Stimulated activated CD8-positive, alpha-beta memory T cell treated with anti-CD3 and anti-CD28 coated beads, Interleukin-15, amount 100 ng/mL, for 48 hours (primary cell): ENCODE measurements at places on chromosomes 16 and 17.
A peak's percentile ranks its signal among the peaks of the same experiment; 100 is the strongest.

- DNase-seq, result no peak
Observed at GRCh38 chr17:46986366-46986765, 7.3 kb upstream of the RPRML start.

DNA sequence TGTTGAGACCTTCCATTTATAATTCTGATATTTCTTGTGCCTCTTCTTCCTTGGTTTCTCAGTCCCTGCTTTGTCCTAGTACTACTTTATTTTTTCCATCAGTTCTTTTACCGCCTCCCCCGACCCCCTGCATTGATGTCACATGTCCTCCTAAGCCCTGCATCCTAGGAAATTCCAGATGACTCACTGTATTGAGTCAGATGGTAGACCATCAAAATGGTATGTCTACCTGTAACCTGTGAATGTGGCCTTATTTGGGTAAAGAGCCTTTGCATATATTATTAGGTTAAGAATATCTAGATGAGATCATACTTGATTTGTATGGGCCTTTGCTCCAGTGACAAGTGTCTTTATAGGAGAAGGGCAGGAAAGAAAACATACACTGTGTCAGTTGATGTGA, 515.3 kb upstream of the CA10 start:
- no peak for DNase-seq

DNA sequence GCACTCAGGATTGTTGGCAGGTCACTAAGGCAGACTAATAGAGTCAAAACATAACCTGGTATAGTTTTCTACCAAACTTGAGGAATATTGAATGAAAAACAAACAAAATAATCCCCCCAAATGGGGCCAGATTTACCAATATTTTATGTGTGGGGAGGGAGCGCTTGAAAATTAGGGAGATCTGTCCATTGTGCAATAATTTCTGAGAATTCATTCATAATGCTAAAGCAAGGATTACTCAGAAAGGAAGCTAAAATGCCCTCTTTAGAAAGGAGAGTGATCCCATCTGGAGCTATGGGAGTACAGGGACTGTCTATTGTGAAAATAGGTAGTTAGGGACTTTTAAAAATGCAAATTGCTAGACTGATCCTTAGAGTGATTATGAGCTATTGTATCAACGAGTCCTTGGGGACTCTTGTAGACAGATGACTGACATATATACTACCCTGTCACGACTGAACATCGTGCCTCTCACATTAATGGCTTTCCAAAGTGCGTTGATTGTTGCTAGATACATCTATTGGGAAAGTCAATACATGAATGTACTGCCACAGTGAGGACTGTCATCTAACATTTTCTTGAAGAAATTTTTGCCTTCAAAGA, 193.6 kb downstream of the AATF start:
- DNase-seq, result no peak

- DNase-seq, result peak; percentile 67
Observed at GRCh38 chr17:27578718-27579085, 52.3 kb upstream of the LGALS9 start.

GRCh38 chr16:22734368-22734767, 79.6 kb upstream of the HS3ST2 start:
- no peak for DNase-seq

- no peak for DNase-seq
Observed at GRCh38 chr17:560432-560873, 154.2 kb downstream of the VPS53 start.

DNA sequence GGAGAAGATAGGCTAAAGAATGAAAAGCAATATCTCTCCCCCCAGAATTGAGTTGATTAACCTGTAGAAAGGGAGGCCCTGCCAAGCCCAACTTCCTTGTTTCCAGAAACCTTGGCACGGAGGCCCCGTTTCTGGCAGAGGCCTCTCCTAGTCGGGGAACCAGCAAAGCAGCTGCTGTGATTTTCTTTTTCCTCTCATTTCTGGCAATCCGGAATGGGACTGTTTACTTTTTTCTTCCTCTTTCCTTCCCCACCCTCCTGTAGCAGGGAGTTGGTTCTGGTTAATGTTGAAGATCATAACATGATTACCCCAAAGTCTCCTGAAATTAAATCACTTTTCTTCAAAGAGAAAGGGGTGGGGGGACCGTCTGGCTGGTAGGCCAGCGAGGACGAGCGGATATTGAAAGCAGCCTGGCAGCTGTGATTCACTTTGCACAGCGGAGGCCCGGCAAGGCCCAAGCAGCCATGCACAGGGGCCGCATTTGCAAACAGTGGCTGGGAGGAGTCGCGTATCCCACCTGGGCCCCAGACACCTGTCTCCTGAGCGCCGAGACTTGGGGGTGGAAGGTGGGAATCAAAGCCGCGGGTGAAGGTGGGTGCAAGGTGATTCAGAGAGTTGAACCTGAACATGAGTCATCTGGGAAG, 51.5 kb downstream of the NTN1 start:
- no peak for DNase-seq

DNA sequence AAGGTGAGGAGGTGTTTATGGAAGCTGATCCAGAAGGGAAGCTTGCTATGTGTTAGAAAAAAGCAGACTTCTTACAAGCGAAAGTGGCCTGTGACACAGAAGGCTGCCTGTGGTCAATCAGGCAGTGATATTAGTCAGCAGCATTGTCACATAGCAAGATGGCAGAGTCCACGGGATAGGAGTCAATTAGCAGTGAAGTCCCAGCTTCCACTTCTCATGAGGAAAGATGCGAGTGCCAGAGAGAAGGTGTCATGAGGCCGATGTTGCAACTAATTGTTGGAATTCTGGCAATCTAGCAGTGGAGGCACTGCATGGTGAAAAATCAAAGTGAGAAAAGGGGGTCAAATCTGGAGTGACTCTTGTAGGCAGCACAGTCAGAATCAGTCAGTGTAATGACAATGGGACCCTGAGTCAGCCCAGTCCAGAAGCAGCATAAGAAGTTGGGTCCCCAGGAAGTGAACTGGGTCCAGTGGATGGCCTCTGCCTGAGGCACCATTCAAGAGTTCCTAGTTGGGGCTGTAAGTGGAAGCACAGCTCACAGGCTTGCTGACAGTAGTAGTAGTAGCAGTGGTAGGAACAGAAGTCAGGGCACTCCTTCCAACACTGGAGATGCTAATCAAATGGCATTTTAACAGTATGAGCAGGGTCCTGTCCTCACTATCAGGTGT, 85.1 kb downstream of the TNFRSF13B start:
- DNase-seq, result no peak

DNA sequence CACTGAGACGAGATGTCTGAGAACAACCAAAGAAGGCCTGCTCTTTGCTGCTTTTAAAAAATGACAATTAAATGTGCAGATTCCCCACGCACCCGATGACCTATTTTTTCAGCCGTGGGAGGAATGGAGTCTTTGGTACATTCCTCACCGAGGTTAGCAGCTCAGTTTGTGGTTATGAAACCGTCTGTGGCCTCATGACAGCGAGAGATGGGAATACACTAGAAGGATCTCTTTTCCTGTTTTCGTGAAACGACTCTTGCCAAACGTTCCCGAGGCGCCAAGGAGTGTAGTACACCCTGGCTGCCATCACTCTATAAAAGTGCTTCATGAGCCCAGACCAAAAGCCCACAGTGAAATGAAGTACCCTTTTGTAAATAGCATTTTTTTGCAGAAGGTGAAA, 87.8 kb downstream of the CRISPLD2 start:
- DNase-seq, result no peak

DNA sequence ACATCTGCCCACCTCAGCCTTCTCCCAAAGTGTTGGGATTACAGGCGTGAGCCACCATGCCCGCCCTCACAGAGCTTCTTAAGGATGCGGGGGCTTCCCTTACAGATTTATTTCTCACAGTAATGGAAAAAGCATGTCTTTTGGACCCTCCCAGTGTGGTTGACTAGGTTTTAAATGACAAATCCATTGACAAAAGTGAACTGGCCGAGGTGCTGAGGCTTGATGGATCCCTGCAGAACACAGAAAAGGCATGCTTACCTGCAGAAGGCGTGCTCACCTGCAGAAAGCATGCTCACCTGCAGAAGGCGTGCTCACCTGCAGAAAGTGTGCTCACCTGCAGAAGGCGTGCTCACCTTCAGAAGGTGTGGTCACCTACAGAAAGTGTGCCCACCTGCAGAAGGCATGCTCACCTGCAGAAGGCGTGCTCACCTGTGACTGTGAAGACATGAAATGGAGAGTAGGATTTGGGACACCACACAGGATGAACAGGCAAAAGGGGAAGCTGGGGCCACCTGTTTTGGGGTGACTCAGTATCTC, 15.1 kb upstream of the BBS2 start:
- DNase-seq, result no peak

DNA sequence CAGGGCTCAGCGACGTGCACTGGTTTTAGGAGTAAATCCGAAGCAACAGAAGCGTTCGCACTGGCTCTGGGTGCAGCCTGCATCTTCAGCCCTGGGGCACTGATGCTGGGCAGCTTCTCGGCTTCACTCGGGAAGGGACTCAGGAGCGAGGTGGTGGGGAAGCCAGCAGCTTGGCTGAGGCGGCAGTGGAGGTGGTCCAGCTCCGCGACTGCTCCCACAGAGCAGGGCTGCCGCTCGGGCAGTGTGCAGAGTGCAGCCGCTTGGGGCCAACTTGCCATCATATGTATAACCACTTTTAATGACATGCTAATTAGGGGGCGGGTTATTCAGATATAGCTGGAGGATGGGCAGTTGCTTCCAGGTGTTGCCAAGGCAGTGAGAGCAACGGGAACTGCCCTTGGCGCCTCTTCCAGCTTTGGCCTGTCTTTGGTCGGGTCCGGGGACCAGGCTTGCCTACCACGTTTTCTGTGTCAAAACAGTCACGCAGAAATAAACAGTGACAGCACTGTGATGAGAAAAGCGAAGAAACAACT, 26.7 kb downstream of the METRNL start:
- no peak for DNase-seq

DNA sequence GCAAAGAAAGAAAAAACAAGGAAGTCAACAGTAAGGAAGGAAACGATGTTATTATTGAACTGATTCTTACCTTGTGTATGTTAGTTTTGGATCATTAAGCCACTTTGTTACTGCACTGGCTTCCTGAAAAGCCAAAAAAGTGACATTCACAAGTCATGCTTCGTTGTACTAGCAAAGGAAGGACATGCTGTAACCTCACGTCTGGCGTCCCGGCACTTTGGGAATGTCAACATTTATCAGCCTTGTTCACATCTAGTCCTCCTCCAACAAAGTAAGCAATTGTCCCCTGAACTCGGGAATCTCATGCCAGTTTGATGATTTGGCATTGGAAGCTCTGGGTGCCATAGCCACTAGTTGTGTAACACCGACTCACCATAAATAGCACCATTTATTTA, 731 bp upstream of the MKS1 start:
- no peak for DNase-seq

GRCh38 chr17:39848600-39848999, 15.5 kb downstream of the IKZF3 start:
- no peak for DNase-seq

GRCh38 chr16:4200000-4200780, 41.7 kb downstream of the SRL start:
- DNase-seq, result peak; percentile 12

DNA sequence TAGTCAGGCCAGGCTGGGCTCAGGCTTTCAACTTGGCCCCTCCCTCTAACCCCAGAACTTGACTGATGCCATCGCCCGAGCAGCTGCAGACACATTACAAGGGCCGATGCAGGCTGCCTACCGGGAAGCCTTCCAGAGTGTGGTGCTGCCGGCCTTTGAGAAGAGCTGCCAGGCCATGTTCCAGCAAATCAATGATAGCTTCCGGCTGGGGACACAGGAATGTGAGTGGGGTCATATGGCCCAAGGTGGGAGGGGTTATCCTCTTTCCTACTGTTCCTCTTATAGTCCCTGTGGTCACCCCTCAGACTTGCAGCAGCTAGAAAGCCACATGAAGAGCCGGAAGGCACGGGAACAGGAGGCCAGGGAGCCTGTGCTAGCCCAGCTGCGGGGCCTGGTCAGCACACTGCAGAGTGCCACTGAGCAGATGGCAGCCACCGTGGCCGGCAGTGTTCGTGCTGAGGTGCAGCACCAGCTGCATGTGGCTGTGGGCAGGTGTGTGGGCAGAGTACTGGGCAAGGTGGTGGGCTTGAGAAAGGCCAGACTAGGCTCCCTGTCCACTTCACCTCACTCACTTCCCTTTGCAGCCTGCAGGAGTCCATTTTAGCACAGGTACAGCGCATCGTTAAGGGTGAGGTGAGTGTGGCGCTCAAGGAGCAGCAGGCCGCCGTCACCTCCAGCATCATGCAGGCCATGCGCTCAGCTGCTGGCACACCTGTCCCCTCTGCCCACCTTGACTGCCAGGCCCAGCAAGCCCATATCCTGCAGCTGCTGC, 2.1 kb upstream of the NRN1L start:
- no peak for DNase-seq

GRCh38 chr17:57876866-57877237, 27.0 kb upstream of the MRPS23 start:
- no peak for DNase-seq

DNA sequence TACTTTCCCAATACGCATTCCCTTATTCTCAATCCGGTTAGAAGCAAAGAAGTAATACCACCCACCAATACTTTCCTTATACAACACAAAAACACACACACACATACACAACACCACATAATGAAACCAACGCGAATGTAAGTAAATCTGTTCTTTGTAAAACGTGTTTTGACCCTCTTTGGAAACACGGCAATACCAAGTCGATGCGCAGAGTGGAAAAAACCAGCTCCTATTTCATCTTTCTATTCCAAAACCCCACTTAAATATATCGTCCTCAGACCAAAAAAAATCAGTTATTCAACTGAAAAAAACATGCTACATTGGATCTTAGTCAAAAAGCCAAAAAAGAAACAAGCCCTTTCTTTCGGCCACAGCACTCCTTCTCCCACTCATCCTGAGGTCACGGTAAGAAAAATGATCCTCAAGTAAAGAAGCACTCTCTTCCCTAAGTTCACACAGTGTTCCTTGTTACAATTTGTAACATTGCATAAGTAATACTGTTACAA, 31.0 kb upstream of the ARL4D start:
- peak; percentile 27 for DNase-seq

- no peak for DNase-seq
Observed at GRCh38 chr17:64058621-64059020, 38.2 kb upstream of the ICAM2 start.

- no peak for DNase-seq
Observed at GRCh38 chr17:50443505-50443974, 17.5 kb downstream of the ACSF2 start.

GRCh38 chr17:38761612-38762011, 9.1 kb downstream of the PSMB3 start:
- DNase-seq, result no peak
